Cortex of kidney (tissue), 1 donor: ENCODE measurements at places on chromosomes 1 and 21.

DNA sequence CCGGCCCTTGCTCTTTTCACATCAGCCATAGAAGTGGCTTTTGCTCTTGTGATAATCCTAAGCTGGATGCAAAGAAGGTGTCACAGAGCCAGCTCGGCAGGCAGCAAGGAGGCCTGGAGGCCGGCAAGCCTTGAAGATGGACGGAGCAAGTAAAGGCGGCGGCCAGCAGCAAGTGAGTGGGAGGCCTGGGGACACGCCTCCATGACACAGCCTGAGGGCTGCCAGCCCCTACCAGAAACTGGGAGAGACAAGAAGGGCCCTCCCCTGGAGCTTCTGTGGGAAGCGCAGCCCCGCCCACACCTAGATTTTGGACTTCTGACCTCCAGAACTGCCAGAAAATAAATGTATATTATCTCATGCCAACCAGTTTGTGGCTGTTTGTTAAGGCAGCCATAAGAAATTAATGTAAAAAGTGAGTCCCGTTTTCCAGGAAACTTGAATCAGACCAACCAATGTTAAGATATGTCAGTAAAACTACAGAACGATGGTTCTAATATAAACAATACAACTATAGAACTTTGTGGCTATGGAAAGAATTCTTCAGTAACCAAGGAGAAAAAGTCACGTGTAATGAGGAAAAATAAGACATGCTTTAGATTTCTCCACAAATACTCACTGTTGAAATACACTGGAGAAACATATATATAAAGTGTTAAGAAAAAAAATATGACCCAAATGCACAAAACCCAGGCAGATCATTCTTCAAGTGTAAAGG lies 49.9 kb downstream of the BACE2 start:
- no peak for DNase-seq

DNA sequence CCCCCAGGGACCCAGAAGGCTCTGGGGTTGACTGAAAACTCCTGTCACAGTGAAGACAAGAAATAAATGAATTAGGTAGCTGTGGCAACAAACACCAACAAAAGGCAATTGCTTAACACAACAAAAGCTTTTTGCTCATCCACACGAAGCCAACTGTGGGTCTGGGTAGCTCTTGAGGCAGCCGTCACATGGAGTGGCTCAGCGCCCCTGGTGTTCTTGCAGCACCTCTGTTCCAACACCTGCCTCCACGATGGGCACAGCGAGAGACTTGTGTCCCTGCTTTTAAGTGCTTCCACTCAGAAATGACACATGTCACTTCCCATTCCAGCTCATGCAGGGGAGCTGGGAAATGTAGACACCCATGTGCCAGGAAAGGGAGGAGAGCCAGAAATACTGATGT lies 364.5 kb upstream of the DUSP10 start:
- DNase-seq = no peak

- DNase-seq = no peak
Observed at GRCh38 chr1:1122981-1123480, 7.1 kb upstream of the C1orf159 start.

DNA sequence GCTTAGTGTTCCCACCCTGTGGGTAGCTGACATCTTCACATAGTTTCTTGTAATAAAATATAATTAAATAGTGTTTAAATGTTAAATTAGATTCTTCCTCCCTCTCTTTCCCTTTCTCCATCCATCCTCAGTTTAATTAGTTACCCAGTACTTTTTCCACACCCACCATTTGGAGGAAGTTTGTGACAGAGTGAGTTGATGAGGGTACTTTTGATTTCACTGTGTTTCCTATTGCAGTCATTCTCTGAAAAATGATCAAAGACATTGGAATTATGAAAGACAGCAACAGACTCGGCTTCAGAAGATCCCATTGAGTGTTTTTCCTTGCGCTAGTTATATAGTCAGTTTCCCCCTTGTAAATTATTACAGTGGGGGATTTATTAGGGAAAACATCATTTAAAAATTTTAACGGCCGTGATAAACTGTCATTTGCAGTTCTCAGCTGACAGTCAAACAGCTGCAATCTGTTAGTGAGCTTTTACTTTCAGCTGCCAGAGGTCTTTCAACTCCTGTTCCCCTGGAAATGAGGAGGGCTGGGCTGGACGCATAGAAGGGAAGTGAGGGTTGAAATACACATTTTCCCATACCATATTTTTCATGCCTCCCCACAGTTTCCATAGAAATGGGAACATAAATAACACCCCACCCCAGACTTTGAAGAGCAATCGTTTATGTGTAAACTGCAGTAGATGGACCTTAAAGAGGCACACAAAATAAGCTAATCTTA lies 61.3 kb upstream of the CACYBP start:
- DNase-seq = no peak
